Sigmoid colon (tissue), 7 donors: ENCODE measurements at places on chromosomes 11 and 22. TPM values are rescaled to one million over a fixed set of nuclear protein-coding genes. Genes with fewer than 3 reads are reported as not detected.

PNPLA5 gene
- polyA plus RNA-seq, result not detected

- peak overlapping the region; percentile 59 for H3K4me3 ChIP-seq
- no peaks in the 10 kb centered on the region for H3K36me3 ChIP-seq
- H3K4me1 ChIP-seq, result peaks cover 4% of the 10 kb centered on the region
Observed at GRCh38 chr11:45771193-45771565, 33.8 kb upstream of the SLC35C1 start.

GRCh38 chr11:63868399-63869064 lies 29.6 kb downstream of the MARK2 start:
- no peaks in the 10 kb centered on the region for H3K36me3 ChIP-seq
- H3K4me3 ChIP-seq, result no peak overlapping the region
- no peaks in the 10 kb centered on the region for H3K27me3 ChIP-seq
- peaks cover 69% of the 10 kb centered on the region for H3K4me1 ChIP-seq
- no peak overlapping the region for H3K27ac ChIP-seq

DNA sequence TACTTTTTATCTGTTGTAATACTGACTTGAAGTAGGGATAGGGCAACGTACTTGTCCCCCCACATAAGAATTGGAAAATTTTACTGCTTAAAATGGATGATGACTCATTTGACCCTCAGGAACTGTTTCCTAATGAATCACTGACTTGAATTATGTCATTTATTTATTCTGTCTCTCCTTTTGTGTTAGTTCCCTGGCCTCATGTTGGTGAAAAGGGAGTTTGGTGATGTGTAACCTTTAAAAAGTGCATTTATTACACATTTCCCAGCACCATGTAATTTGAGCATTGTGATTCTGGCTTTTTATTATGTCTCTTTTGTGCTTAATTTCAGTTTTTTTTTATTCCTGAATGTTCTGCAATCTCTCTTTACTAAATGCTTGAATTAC lies 20.3 kb upstream of the PGM2L1 start:
- no peaks in the 10 kb centered on the region for H3K36me3 ChIP-seq
- peak overlapping the region; percentile 58 for H3K27ac ChIP-seq
- H3K27me3 ChIP-seq, result no peaks in the 10 kb centered on the region
- H3K4me3 ChIP-seq, result no peak overlapping the region

GRCh38 chr11:83680321-83680720 lies 394.2 kb upstream of the CCDC90B start:
- H3K27ac ChIP-seq, result no peak overlapping the region
- H3K4me3 ChIP-seq, result no peak overlapping the region
- no peak for DNase-seq
- H3K4me1 ChIP-seq, result peaks cover 8% of the 10 kb centered on the region
- no peaks in the 10 kb centered on the region for H3K36me3 ChIP-seq
